Stimulated activated CD4-positive, alpha-beta T cell treated with anti-CD3 and anti-CD28 coated beads, Interleukin-4, amount 100 ng/mL, for 4 hours (primary cell): ENCODE measurements at places on chromosomes 1 and 21.

DNA sequence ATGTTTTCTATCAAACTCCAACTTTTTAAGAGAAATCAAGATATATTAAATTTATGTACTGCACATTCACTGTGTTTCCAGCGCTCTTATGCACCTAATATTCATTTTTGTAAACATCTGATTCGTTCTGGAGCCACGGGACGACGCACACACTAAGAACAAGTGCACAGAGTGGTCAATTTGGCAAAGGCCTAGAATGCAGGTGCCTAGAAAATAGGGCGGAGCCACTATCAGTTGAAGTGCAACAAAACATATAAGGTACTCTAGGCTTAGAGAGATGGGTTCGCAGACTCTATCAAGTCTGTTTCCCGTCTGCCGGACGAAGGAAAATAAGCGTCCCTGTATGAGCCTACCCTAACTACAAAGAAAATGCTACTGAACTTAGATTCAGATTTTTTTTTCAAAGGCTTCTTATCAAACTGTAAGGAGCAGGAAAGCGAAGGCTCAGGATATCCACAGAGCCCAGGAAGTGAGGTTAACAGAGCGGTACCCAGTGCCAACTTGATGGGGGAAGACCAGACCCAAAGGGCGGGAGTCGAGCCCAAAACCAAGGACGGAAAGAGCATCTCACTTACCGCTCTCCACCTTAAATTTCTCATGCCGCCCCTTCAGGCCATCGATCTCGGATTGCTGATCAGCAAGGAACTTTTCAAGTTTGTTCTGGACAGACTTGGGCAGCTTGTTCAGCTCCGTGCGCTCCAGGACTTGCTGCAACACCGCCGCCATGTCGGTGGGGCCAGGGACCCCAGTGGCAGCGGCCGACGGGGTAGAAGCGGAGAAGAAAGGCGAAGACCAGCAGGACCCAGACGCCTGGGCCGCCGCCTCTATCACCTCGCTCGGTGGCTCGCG is 526 bp downstream of the TPR start:
- no peak for DNase-seq

- no peak for DNase-seq
Measured at GRCh38 chr1:180691322-180691913, 59.6 kb downstream of the XPR1 start.

GRCh38 chr1:155219592-155220031 is 11.1 kb downstream of the MTX1 start:
- no peak for DNase-seq

- peak; percentile 89 for DNase-seq
Measured at GRCh38 chr1:24502709-24503058, at the start of gene RCAN3. TSS of gene RCAN3 (plus strand) at chr1:24502836. CDS start at chr1:24514373, 11,537 bp downstream.

- DNase-seq, result no peak
Measured at GRCh38 chr1:116377541-116378529, 4.8 kb downstream of the ATP1A1 start.

GRCh38 chr1:84540759-84541158 is 33.5 kb downstream of the CTBS start:
- no peak for DNase-seq

- no peak for DNase-seq
Measured at GRCh38 chr1:29939079-29939478, 702.8 kb downstream of the PTPRU start.

DNA sequence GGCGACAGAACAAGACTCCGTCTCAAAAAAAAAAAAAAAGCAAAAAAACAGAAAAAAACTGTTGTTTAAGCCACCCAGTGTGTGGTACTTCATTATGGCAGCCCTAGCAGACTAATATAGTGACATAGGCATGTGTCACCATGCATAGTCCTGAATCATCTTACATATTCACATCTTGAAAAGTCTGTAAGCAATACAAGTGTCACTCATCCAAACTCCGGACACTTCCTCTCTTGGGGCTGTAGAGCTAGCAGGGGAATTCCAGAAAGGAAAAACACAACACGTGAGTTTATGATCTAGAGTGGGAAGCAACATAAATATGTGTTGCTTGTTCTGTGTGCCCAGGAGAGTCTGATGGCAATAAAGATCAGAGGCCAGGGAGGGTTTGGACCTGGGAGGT is 81.6 kb upstream of the KCNE2 start:
- no peak for DNase-seq

DNA sequence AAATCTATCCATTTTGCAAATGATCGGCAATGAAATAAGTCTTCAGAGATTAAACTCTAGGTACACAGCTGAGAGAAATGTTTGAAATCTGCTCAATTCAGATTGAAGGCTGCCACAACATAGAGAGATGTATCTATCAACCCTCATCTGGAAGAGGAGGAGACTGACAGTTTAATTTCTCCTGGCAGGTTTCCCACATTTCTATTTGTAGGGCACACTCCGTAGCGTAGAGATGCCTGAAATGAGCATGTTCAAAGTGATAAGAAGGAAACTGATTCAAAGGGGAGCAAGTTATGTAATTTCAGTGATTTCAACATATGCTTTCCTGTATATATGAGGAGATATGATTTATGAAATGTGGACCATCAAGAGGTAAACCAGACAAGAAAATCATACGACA is 44.1 kb downstream of the NIBAN1 start:
- no peak for DNase-seq

GRCh38 chr1:172400722-172401105 is 19.8 kb upstream of the C1orf105 start:
- DNase-seq, result no peak

DNA sequence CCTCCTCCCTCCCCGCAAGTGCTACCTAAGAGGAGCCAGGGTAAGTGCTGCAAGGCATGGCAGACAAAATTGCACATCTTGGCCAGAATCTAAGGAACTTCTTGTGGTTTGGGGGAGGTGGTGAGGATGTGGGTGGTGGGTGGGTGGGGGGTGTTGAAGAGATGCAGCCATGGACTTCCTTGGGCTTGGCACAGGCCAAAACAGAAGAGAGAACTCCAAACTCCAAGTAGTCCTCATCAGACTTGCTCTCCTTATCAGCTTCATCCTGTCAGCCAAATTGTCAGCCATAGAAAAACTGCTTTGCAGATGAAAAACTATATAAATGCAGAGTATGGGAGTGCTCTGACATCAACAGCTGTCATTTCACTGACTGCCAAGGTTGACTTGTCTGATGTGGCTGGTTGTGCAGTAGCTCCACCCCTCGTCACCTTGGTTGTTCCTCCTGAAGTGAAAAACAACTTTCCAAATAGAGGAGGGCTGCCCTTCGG is 7.1 kb downstream of the AMIGO1 start:
- peak; percentile 54 for DNase-seq

DNA sequence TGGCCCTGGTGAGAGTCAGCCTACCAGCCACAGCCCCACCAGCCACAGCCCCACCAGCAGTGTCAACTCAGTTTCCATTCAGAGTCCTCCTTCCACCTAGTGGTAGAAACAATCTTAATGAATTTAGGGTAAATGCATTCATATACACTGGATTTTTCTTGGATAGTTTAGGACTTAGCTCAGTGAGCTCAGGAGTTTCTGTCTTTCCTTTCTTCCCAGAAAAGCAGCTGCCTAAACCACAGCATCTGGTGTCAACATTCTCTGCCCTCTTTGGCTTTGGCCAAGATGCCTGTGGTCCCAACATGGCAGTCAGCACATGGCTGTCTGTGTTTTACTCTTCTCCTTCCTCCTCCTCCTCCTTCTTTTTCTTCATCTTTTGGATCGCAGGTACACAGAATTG is 94.0 kb downstream of the CLIC6 start:
- DNase-seq, result no peak

DNA sequence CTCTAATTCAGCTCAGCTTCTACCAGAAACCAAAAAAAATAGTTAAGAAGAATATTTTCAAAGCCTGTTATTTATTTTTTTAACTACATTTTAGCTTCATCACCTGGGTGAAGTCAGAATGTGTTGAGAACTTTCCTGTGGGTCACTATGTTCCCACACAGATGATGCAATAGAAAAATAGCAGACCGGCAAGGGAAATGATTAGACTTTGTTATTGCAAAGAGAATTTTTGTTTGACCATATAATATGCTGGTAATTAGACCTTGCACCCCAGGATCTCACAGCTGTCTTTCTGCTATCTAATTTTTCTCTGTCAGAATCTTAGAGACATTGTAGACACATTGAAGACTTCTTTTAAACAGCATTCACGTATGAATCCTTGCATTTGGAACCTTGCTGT is 299.3 kb downstream of the TBX15 start:
- DNase-seq, result no peak

- no peak for DNase-seq
Measured at GRCh38 chr21:37060296-37060695, 12.6 kb downstream of the PIGP start.

- no peak for DNase-seq
Measured at GRCh38 chr1:8174807-8175206, 143.1 kb upstream of the SLC45A1 start.

- DNase-seq, result no peak
Measured at GRCh38 chr1:199173356-199173755, 534.5 kb downstream of the PTPRC start.

GRCh38 chr1:71706029-71706671 is 576.2 kb downstream of the NEGR1 start:
- DNase-seq, result no peak

DNA sequence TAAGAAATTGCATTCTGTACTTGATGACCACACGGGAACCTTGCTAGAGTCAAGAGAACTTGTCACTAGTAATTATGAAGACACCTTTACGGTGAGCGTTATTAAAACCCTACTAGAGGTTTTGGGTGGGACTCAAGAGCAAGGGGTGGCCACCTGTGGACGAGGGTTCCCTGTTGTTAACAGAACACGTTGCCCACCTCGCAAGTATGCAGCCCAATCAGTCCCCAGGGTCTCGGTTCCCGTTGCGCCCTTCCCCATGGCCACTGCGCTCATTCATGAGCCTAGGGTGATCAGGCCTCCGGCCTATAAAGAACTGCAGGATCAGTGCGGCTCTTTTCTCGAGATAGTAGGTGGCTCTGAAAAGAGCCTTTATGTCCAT is 30.2 kb upstream of the RNF187 start:
- no peak for DNase-seq

GRCh38 chr1:45554198-45554597 is 3.6 kb downstream of the AKR1A1 start:
- no peak for DNase-seq

DNA sequence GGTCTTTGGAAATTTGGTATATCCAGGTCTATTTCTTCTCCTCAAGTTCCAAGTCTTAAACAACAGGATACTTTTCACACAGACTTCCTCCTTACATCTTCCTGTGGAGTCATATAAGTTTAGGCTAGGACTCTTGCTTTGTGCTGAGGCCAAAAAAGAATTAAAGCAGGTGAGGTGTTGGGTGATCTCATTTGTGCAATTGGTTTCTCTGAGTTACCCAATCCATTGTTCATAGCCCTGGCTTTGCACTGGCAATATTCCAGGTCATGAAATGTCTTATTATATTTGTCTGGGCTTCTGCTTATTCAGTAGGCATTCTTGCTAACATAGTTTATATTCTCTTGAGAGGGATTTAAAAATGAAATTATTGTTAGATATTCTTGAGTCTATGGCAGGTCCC is 14.1 kb upstream of the KIAA0040 start:
- DNase-seq, result no peak

DNA sequence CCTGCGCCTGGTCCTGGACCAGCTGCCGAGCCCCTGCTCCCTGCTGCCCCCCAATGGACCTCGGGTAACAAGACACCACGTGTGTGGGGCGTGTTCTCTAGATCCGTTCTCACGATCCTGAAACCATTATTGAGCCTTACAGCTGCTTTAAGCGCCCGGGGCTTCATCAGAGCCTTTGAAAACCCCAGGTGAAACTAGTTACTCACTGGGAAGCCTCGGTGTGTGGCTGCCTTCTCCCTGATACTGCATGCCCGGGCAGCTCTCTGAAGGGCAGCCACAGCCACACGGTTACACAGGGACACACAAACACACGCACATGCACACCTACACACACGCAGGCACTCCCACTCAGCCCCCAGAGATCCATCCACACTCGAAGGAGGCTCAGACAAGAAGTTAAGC is 5.3 kb downstream of the HES2 start:
- peak; percentile 44 for DNase-seq

DNA sequence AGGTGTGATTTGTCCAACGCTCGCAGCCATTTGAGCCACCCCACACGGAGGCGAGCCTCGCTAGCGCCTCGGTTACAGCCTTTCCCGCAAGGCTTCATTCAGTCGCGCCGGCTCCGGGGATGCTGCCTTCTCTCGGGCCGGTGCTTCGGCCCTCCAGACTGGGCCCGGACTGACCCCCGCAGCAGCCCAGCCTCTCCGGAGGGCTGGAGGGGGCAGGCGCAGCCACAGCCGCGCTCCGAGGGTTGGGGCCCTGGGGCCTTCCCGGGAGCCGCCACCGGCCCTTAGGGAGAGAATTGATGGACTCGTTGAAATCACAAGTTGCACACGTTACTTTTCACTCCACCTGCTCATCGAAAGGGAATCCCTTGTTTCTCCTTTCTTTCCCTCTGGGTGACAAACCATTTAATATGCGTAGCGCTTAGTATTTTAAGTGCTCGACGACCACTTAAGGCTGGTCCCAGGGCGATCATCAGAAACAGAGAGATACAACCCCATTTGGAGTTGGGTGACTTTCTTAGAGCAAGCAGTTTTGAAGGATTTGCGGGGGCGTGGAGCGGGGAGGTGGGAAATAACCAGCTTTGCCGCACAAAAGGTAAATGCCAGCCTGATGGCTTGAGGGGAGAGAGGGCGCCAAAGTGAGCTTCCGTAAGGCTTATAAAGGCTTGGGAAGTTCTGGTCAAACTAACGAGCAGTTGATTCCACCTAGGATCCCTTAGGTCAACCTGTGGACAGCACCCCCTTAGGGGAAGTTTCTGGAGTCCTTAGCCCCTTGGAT is 24.6 kb upstream of the ENAH start:
- no peak for DNase-seq

- no peak for DNase-seq
Measured at GRCh38 chr1:236345728-236346127, 48.4 kb upstream of the EDARADD start.

- no peak for DNase-seq
Measured at GRCh38 chr1:202023001-202023433, 12.6 kb downstream of the ELF3 start.

DNA sequence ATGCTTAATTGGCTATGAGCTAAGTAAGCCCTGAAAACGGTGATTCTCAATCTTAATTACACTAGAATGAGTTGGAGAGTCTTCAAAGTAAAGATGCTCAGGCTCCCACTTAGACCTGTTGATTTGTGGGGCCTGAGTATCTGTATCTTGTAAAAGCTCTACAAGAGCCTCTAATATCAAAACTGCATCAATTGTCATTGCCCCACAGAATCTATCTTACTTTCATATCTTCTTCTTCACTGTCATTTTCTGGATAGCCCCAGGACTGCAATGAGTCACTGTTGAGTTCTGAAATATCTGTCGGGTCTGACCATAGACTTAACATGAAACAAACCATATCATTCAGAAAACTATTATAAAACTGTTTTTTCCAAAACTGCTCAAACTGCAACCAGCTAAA is 102.8 kb upstream of the SERTAD4 start:
- DNase-seq, result no peak

DNA sequence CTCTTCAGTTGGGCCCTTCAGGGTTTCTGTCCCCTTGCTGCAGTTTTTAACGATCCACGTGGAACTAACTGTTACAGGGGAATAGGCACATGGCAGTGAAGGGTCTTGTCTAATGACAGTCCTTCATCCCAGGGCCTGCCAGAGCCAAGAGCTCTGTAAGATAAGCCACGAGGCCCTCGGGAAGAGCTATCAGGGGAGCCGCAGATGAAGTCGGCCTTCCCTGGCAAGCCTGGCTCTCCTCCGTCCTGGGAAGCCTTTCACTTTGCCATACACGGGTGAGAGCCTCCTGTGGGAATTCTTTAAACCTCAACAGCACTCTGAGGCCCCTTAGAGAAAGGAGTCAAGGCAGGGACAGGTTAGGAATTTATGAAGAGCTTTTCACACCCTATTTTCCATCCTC is 29.0 kb downstream of the ACP6 start:
- no peak for DNase-seq

- DNase-seq, result no peak
Measured at GRCh38 chr21:17585875-17586450, 26.7 kb downstream of the BTG3 start.
